ENCODE measurements at places on chromosomes 4 and X.

DNA sequence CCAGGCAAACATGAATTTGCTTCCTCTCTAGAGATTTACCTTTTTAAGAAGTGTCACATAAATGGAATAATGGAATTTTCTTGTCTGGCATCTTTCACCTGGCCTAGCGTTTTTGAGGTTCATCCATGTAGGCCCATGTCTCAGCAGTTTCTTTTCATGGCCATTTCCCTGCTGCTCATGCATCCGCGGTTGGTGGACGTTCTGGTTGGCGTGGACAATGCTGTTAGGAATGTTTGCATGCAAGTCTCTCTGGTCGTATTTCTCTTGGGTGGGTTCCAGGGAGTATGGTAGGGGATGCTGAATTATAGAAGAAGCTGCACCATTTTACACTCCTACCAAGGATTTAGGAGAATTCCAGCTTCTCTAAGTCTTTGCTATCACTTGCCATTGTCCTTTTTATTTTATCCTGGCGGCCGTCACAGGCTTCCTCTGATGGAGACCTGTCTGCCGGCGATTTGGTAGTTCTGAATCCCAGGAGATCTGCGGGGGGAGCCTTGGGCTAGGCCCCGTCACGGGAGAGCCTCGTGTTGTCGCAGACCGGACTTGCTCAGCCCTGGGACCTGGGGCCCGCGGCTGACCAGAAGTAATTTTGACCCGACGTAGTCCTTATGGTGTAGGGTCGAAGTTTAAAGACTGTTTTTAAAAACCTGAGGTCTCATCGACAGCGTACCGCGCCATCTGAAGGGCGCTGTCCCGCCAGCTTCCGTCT lies 56.9 kb upstream of the TADA2B start:
- no peak for DNase-seq

GRCh38 chr4:37816006-37816405 lies 10.5 kb upstream of the PGM2 start:
- peak; percentile 43 for DNase-seq

- no peak for DNase-seq
These were observed 38.0 kb downstream of the TRIM2 start for GRCh38 chr4:153241970-153242838.

DNA sequence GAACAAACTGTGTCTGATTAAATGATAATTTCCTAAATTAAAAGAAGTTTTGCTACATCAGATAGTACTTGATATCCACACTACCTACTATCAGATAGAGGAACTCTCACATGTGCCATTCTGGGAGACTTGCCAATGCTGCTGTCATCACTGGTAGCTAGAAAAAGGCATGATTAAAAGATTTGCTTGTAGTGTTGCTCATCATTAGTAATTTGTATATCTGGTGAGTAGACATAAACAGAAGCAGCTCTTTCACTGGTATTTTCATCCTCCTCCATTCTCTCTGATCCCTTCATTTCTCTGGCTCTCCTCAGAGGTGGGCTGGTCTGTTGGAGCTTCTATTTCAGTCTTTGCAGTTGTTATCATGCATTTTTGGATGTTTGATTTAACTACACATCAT lies 56.0 kb downstream of the SPRY1 start:
- no peak for DNase-seq

GRCh38 chr4:158871335-158871724 lies 102.5 kb downstream of the FNIP2 start:
- no peak for DNase-seq

DNA sequence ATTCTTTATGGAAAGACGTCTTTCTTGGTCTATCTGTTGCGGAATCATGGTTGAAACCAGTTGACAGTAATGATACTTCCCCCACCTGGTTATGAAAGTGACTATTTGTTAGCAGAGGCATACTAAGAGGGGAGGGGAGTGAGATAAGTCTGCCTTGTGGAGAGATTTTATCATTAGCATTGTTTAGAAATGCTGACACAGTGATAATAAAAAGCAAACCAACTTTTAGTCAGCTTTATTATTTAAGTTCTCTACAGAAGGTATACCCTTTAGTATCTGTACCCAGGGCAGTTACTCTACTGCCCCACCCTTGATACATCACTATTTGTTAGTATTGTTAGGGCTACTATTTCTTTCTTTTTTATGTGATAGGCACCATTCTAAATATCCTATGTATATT lies 26.9 kb upstream of the IL1RAPL2 start:
- DNase-seq = no peak

- no peak for DNase-seq
These were observed 75.9 kb upstream of the RPL34 start for GRCh38 chr4:108544481-108544880.

- DNase-seq = no peak
These were observed 276.7 kb downstream of the GBA3 start for GRCh38 chr4:22969287-22969896.

DNA sequence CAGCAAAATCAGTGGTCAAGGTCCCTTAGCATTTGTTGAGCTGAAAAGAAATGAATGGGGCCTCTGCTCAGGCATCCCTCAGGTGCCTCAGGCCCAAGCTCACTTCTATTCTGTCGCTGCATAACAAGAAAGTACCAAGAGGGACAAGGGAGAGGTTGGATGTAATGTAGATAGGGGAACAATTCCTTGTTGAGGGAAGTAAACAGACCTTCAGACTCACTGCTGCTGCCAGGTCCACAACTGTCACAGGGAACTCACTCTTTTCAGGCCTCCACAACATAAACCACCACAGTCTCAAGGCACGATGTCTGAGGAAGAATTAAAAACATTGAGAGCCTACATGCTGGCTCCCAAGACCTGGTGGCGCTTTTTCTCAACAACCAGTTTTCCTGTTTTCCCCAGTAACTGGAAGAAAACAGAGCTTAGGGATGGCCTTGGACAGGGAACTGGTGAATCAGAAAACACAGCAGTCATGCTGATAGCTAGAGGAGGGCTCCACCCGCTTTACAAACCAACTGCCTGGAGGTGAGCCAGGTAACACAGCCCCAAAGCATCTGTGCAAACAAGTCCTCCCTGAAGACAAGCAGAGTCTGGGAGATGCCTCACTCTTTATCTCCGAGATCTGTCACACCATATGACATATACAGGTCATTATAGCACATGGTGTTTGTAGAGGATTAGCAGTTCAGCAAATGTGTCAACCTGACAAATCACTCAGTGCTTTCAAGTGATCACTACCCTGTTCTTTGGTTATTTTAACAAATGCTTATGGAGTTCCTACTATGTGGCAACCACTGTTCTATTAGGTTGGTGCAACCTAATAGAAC lies 14.3 kb upstream of the AWAT1 start:
- DNase-seq = no peak

DNA sequence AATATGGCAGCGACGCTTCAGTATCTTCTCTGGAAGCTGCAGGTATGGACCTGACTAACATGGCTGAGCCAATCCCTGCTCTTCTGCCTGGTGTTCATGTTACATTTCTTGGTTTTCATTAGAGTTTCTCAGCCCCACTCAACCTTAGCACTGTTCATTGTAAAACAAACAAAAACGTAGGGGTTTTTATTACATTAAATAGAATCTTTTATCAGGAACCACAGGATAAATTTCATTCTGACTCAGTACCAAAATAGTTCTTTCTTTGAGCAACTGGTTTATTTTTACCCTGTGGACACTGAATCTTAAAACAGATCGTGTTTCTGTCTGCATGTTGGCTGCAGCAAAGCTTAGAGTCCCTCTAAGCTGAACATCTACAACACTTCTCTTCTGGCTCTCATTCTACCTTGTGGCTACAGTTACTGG lies 27.1 kb downstream of the FHIP1A start:
- no peak for DNase-seq

GRCh38 chrX:154805696-154806091 lies 409 bp upstream of the MPP1 start:
- DNase-seq = no peak

GRCh38 chr4:152363086-152363485 lies 172.8 kb downstream of the FBXW7 start:
- DNase-seq = no peak

GRCh38 chr4:138669479-138670315 lies 345.9 kb upstream of the NOCT start:
- DNase-seq = no peak

DNA sequence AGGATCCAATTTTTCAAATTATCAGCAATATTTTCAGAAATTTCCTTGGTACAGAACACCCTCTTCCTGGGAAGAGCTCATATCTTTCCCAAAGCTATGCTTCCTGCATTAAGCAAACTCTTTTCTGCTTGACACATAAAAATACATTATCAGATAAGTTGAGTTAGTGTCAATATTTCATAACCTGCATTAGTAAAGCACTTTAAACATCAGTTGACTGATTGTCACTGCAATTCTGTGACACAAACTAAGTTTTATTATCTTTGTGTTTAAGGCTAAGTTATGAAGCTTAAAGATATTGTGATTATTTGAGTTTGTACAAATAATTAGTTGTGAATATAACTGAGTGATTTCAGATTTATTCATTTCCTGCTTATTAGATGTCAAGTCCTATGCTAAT lies 1045.4 kb upstream of the GRID2 start:
- no peak for DNase-seq

- DNase-seq = no peak
These were observed 31.8 kb upstream of the PDLIM5 start for GRCh38 chr4:94419956-94420355.

All from CD4-positive, alpha-beta T cell treated with Interleukin-6 for 4 hours (primary cell).